ENCODE measurements at places on chromosomes 11 and 22. TPM values are rescaled to one million over a fixed set of nuclear protein-coding genes. Genes with fewer than 3 reads are reported as not detected.

The RASSF10 gene
- total RNA-seq: 7.7 TPM

The OR6T1 gene
- not detected for total RNA-seq

The P2RX3 gene
- not detected for total RNA-seq

The ZDHHC8 gene
- 32.6 TPM for total RNA-seq

The FAM118A gene
- 65.8 TPM for total RNA-seq

The TEX12 gene
- not detected for total RNA-seq

- no peak overlapping the region for H3K27ac ChIP-seq
- H3K36me3 ChIP-seq: peaks cover 46% of the 10 kb centered on the region
- no peak overlapping the region for H3K4me3 ChIP-seq
- H3K4me1 ChIP-seq: peaks cover 17% of the 10 kb centered on the region
Measured at GRCh38 chr22:24417200-24417599, 10.2 kb upstream of the ADORA2A start.

- peaks cover 8% of the 10 kb centered on the region for H3K4me1 ChIP-seq
- peaks cover 30% of the 10 kb centered on the region for H3K36me3 ChIP-seq
- no peak overlapping the region for H3K27ac ChIP-seq
Measured at GRCh38 chr11:120109531-120109930, 28.4 kb downstream of the TRIM29 start.

DNA sequence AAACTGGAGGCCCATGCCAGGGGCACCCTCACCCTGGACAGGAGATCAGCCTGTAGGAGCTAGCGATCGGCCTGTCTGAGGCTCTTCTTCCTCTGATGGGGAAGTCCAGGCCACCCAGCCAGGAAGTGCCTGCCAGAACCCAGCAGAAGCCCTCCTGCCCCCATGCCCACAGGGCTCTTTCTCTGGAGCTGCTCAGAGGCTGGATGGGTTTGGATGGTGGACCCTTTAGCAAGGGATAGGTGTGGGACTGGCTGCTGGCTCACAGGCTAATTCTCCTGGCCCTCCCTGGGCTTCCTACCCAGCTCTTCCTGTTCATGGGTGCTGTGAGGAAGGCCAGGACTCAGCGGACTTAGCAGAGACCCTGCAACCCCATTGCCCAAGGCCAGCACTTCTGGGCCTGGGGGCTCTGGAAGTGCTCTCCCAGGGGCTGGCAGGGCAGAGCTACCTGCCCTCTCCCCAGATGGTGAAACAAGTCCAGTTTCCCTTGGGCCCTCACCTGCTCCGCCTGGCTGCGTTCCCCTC lies 7.6 kb downstream of the FXYD2 start:
- peaks cover 36% of the 10 kb centered on the region for H3K4me1 ChIP-seq
- peak overlapping the region; percentile 5 for H3K4me3 ChIP-seq
- peak overlapping the region; percentile 38 for H3K27ac ChIP-seq

DNA sequence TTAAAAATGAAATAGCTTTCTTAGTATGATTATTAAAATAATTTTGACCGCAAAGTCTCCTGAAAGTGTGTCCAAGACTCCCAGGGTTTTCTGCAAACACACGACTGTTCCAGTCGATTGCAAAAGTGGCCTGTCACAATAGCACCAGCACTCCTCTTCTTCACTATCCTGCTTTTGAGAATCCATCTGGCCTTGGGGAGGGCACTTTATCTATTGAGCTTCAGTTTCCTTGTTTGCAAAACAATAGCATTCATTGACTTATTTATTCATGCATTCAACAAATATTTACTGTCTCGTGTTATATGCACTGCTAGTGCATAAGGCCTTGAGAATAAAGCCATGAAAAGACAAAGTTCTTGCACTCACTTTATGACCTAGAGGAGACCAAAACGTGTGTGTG lies 96.2 kb upstream of the NTM start:
- no peak overlapping the region for H3K27ac ChIP-seq
- no peak for DNase-seq
- H3K36me3 ChIP-seq: no peaks in the 10 kb centered on the region
- H3K4me1 ChIP-seq: no peaks in the 10 kb centered on the region

DNA sequence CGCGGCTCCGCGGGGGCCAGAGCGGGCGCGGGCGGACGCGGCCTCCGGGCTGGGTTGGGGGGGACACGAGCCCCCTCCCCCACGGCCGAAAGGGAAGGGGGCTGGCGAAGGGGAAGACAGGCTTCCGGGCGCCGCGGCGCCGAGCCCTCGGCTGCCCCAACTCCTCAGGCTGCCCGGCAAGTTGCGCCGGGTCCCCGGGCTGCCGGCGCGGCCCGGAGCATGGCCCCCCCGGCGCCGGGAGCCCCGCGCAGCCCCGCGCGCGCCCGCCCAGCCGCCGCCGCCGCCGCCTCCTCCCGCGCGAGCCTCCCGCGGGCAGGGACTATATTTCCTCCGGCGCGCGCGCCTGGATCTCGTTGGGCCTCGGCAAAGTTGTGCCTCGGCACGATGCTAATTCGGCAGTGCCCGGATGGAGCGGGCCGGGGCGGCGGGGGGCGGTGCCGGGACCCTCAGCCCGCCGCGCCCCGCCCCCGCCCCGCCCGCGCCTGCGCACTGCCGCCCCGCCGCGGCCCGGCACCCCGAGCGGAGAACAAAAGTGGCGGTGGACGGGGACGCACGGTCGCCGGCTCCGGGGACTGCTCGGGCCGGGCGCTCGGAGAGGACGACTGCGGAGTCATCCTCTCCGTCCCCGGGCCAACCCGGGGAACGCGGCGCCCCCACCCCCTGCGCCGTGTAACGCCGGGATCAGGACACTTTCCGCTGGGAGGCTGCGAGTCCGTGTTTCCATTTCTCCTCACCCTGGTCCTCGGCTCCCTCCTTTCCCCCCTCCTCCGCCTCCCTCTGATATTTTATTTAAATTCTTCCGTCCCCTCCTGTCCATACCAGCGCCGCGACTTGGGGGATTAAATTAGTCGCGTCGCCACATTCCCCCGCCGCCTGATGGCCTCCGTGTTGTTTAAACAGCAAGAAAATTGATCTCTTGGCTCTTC lies at the start of gene PHF21B:
PHF21B (minus strand) TSS at position 400 of the 926 bp plus-strand sequence. CDS start 456 bp downstream, outside the sequence.
- peaks cover 92% of the 10 kb centered on the region for H3K27me3 ChIP-seq
- DNase-seq: no peak

- no peak overlapping the region for H3K4me3 ChIP-seq
- H3K27ac ChIP-seq: no peak overlapping the region
- H3K27me3 ChIP-seq: no peaks in the 10 kb centered on the region
- H3K4me1 ChIP-seq: no peaks in the 10 kb centered on the region
- H3K36me3 ChIP-seq: peaks cover 30% of the 10 kb centered on the region
Measured at GRCh38 chr11:108474664-108475463, 7.5 kb upstream of the C11orf65 start.

GRCh38 chr11:83725269-83725560 lies 439.0 kb upstream of the CCDC90B start:
- no peaks in the 10 kb centered on the region for H3K27me3 ChIP-seq
- DNase-seq: no peak
- H3K4me3 ChIP-seq: peak overlapping the region; percentile 38
- H3K36me3 ChIP-seq: no peaks in the 10 kb centered on the region
- H3K4me1 ChIP-seq: peaks cover 39% of the 10 kb centered on the region

DNA sequence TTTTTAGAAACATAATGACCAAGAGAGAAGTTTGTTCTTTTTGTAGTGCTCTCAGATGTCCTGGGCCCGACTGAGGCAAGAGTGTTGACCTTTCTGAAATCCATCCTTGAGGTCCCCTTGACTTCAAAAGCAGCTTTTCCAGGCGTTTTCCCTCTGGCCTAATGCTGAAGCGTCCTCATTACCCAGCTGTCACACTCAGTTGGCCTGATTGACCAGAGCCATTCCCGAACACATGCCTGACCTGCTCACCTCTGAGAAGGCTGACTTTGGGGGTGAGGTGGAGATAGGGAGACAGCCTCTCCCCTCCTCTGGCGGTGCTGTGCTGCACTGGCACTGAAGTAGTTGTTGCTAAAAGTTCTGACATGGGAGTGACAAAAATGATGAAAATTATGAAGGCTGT lies 66.9 kb downstream of the ALX4 start:
- H3K4me1 ChIP-seq: peaks cover 4% of the 10 kb centered on the region
- H3K27me3 ChIP-seq: no peaks in the 10 kb centered on the region
- no peak overlapping the region for H3K27ac ChIP-seq
- H3K36me3 ChIP-seq: peaks cover 28% of the 10 kb centered on the region
- H3K4me3 ChIP-seq: no peak overlapping the region

- H3K27ac ChIP-seq: no peak overlapping the region
- no peaks in the 10 kb centered on the region for H3K4me1 ChIP-seq
- H3K4me3 ChIP-seq: no peak overlapping the region
Measured at GRCh38 chr11:32385998-32386397, 49.3 kb downstream of the WT1 start.

- H3K36me3 ChIP-seq: peaks cover 11% of the 10 kb centered on the region
- peaks cover 35% of the 10 kb centered on the region for H3K4me1 ChIP-seq
- no peak overlapping the region for H3K27ac ChIP-seq
- no peak overlapping the region for H3K4me3 ChIP-seq
Measured at GRCh38 chr22:30402028-30402765, 5.4 kb downstream of the SEC14L2 start.

- peaks cover 26% of the 10 kb centered on the region for H3K27me3 ChIP-seq
- H3K4me1 ChIP-seq: peaks cover 18% of the 10 kb centered on the region
- H3K4me3 ChIP-seq: no peak overlapping the region
Measured at GRCh38 chr22:45905326-45905923, 71.5 kb downstream of the WNT7B start.

DNA sequence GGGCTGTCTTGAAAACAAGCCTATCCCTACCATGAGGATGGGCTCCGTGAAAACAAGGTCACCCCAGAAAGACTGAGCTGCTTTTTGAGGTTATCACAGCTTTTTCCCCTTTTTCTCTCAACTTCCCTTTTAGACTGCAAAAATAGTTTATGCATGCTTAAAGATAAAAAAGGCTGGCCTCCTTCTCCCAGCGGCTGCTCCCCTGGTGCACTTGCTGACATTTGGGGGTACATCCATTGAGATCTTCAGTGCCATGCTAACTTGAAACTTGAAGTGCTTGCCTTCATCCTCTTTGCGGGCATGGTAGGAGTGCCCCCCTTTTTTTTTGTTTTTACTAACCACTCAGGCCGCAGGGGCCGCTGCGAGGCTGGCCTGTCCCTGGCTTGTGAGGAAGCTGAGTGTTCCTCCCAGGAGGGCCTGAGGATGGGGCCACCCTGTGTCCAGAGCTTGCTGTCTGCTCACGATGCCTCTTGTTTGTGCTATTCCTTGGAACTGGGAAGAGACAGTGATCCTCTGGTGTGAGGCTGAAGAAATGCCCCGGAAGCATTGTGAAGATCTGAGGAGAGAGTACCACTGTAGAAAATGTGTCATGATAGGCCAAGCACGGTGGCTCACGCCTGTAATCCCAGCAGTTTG lies 2.2 kb downstream of the TANGO2 start:
- peaks cover 29% of the 10 kb centered on the region for H3K4me1 ChIP-seq
- no peak for DNase-seq
- H3K4me3 ChIP-seq: no peak overlapping the region
- peaks cover 6% of the 10 kb centered on the region for H3K36me3 ChIP-seq
- no peaks in the 10 kb centered on the region for H3K27me3 ChIP-seq

Data from suprapubic skin (tissue), 4 donors.